ENCODE measurements at places on chromosomes 4 and X.

- DNase-seq = no peak
These were observed 272.8 kb upstream of the EPHA5 start for GRCh38 chr4:65943076-65943475.

DNA sequence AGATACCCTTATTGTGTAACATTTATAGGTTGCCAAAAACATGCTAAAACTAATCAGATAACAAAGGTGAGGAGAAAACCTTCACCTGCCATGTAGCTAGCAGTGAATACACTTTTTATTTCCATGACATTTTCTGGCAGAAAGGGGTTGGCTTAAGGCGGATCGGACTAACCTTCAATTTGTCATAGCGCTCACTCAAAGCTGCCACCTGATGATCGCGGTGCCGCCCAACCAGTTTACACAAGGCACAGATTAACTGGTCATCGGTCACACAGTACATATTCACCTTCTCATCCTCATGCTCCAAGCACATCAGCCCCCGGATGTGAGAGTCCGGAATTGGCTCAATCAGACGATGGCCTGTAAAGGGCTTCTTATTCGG is 53.7 kb downstream of the MID1 start:
- no peak for DNase-seq

DNA sequence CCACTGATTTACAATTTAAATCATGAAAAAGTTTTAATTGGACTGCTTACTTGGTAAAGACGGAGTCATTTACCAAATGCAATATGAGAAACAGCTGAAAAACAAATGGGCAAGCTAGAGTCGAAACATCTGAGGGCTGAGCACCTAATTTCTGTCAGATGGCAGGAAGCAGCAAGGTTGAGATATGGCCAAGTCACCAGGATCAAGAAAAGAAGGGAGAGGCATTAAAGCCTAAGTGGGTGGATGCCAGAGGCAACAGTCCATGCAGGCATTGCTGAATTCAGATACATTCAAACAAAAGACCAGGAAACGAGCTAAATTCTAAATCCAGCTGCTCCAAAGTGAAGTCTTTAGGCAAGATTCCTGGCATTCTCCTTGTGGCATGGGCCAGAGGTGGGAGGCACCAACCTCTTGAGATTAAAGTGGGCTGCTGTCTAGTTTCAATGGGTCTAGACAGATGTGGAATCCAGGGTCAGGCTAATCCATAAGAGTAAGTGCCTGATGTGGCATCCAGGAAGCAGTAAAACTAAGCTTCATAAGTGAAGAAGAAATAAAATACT is 8.0 kb upstream of the ARSJ start:
- DNase-seq = no peak

GRCh38 chrX:318739-319578 is at the start of gene GTPBP6:
Gene GTPBP6, minus strand, starts transcription at chrX:318796. Its CDS starts 9 bp downstream, at chrX:318787.
- peak; percentile 98 for DNase-seq

- no peak for DNase-seq
These were observed 74.6 kb downstream of the WDR44 start for GRCh38 chrX:118420462-118420861.

DNA sequence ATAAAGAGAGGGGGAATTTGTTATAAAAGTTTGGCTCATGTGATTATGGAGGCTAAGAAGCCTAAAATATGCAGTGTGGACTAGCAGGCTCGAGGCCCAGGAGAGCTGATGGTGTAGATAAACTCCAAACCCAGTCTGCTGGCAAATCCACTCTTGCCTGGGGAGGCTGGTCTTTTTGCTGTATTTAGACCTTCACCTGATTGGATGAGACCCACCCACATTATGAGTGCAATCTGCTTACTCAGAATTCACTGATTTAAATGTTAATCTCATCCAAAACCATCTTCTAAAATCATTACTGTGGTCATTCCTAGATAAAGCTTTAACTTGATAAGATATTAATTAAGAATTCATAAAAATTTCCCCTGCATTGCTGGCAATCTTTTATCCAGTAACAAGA is 473.2 kb downstream of the TMA16 start:
- no peak for DNase-seq

DNA sequence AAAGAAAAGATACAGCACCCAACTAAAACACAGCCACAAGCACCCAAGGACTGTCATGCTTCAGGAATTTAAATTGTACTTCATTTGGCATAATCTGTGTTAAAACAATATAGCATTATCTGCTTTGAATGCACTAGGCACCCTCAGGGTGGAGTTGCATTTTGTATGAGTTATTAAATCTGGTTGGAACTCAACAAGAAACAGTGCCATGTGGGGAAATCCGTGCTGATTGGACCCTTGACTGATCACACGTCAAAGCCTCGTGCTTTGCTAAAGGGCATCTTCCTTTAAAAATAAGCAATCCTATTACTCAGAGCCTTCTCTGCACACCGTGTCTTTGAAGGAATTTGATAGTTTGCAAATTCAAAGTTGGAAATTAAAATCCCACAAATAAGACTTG is 35.4 kb downstream of the IGFBP7 start:
- no peak for DNase-seq

DNA sequence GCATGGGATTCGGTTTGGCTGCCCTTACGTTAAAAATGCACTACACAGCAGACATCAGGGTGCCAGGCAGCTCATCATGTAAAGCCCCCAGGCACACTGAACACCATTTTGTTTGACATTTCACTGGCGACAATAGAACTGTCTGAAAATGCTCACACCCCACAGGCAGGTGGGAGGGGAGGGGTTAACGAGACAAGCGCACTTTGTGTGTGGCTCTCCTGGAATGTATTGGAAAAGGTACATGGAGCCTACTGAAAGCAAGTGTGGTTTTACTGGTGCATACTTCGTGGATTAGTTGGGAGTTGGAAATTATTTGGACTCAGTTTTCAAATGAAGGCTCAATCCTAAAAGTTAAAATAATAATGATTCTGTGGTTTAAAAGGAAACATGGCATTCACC is 31.6 kb upstream of the PPARGC1A start:
- DNase-seq = no peak

DNA sequence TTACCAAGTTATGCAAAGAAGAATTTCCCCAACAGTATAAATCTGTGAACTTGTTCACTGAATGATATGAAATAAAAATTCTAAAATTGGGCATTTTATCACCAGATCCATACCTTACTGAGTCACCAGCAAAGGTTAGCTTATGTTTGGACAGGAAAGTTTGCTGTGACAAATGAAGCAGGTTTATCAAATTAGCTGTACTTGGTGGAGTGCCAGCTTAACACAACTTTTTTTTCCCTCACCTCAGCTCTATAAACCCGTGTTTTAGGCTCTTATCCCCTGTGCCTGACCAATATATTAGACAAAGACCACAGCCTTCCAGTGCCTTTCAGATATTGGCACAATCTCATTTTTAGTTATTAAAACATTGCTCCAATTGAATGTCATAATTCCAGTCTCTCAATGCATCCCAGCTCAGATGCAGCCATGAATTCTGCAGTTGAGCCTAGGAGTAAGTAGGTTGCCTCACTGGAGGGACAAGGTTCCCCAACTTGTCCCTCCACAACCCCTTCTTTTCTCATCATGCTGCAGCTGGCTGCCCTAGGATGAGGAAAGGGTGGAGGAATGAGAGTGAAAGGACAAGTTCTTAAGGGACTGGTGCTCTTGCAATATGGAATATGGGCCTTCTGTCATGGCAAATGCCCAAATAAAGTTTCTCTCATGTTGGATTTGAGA is 27.0 kb upstream of the PDGFC start:
- no peak for DNase-seq

DNA sequence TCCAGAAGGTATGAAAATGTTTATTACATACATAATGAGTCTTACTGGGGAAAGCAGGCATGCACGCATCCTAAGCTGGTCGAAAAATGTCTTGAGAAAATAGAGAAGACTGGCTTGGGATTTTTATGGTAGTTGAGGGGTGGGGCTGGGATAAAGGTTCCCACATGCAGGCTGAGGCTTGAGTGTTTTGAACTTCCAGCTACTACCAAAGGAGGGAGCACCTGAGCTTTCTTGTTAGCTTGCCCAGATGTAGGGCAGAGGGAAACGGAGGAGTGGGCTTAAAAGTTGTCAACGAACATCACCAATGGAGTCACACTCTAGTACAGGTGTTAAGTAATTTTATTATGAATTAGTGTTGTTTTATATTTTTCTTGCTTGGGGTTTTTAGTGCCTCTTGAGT is 39.6 kb upstream of the SRPX start:
- peak; percentile 4 for DNase-seq

DNA sequence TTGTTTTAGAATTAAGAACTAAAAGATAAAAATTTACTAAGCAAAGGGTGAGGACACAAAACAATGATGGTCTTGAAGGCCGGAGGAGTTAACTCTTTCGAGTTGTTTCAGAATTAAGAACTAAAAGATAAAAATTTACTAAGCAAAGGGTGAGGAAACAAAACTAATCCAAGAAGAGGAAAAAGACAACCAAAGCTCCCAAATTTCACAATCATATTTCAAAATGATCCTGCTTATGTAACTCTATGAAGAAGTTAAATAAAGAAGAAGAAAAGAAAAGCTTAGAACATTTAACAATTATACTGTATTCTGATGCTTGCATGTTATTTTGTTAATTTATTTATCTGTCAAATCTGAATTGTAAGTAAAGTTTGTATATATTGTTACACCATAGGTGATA is 154.8 kb upstream of the SLIT2 start:
- no peak for DNase-seq

- DNase-seq = no peak
These were observed 332.5 kb downstream of the C4orf33 start for GRCh38 chr4:129428454-129428853.

DNA sequence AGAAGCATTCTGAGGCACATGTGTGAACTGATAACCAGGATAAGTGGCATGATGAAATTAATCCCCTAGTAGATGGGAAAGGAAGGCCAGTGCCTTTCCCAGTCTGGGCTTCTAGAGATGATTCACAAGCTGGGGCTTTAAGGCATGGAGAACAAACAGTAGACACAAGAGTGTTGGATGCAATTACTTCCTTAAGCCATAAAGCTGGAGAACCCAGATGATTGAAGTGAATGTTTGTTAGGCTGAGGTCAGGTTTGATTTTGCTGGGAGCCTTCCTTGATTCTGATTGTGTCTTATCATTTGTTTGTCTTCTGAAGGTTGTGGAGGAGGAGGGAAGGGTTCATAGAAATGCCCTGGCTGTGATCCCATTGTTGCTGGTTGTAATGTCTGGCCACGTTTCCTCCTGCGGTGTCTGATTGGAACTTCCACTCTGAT is 125.2 kb downstream of the NHS start:
- DNase-seq = no peak

DNA sequence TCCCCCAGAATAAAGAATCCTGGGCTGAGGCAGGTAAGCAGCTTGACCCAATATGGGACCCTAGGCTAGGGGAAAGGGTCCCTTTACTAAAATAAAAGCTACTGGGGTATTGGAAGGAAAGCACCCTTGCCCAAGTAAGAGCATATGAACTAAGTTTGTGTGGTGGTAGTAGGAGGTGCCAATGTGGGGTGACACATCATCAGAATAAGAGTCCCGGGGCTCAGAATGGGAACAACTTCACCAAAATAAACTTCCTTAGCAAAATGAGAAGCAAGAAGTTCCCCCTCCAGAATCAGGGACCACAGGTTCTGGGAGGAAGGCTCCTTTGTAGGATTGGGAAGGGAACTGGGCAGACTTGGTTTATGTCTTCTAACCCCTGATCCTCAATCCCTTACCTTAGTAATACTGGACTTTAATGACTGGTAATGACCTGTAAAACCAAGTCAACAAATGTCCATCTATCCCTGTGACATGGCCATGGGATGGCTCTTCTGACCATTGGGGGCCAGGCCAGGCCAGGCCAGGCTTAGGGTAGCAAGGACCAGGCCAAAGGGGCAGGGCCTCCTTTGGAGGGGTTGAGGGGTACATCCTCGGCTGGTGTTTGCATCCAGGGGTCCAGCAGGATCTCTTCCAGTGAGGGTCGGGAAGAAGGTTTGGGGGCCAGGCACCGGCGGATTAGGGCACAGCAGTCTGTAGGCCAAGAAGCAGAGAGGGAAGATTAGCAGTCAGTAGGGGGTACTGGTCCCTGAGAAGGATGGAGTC is 2.3 kb upstream of the SLC35A2 start:
- no peak for DNase-seq

DNA sequence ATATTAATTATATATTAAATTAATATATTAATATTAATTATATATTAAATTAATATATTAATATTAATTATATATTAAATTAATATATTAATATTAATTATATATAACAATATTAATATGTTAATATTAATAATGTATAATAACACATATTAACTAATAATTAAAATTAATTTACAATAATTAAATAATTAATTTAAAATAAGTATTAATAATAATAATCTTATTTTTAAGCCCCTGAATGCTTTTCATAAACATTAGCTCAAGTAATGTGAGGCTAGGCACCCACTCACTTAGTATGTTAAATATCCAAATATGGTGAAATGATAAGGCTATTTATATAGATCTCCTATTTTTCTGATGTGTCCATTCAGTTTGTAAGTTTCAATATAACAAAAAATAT is 26.9 kb downstream of the NKX6-1 start:
- DNase-seq = no peak

DNA sequence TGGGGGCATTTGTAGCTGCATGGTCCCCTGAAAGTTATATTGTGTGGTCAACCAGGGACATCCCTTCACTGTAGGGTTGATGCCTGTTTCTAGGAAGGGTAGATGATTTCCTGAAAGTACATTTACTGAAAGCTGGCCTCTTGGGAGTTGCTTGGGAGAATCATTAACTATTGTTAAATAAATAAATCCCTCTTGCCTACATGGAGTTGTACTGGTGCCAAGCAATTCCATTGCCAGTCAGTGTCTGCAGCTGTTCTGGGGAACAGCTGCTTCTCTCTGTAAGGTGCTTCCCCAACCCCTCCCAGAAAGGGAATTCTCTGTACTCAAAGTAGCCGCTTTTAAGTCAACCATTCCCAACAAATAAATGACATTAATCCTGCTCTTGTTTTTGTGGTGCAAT is 51.1 kb downstream of the C4orf51 start:
- DNase-seq = no peak

GRCh38 chrX:13254076-13254785 is 65.6 kb downstream of the ATXN3L start:
- DNase-seq = no peak

GRCh38 chrX:40530509-40530908 is 50.3 kb upstream of the ATP6AP2 start:
- no peak for DNase-seq

DNA sequence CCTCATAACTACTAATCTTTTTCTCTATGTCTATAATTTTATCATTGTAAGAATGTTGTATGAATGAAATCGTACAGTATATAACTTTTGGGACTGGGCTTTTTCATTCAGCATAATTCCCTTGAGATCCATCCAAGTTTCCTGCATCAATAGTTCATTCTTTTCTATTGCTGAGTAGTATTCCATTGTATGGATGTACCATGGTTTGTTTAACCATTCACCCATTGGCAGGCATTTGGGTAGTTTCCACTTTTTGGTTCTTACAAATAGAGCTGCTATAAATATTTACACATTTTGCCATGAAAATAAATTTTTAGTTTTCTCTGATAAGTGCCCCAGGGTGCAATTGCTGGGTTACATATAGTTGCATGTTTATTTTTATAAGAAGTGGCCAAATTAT is 659.8 kb downstream of the RAPGEF2 start:
- no peak for DNase-seq

DNA sequence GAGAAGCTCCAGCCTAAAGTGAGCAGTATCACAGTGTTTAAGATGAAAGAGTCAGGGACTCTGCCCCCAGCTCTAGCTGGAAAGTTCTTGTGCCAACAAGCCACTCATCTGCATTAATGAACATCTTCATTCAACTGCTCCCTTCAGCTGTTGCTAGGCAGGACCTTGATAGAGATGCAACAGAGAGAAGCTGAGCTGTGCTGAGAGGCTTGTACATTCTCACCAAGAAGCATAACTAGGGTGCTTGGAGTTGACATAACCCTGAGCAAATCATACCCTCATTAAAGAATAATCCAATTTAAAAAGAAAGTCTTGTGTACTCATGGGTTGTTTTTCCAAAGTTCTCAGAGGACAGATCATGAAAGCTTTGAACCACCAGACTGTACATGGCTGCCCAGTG is 63.2 kb downstream of the ATXN3L start:
- DNase-seq = no peak
